HFFc6 (cell line): ENCODE measurements at places on chromosomes 4 and X. TPM values are rescaled to one million over a fixed set of nuclear protein-coding genes. Genes with fewer than 3 reads are reported as not detected.
A peak's percentile ranks its signal among the peaks of the same experiment; 100 is the strongest.

DNA sequence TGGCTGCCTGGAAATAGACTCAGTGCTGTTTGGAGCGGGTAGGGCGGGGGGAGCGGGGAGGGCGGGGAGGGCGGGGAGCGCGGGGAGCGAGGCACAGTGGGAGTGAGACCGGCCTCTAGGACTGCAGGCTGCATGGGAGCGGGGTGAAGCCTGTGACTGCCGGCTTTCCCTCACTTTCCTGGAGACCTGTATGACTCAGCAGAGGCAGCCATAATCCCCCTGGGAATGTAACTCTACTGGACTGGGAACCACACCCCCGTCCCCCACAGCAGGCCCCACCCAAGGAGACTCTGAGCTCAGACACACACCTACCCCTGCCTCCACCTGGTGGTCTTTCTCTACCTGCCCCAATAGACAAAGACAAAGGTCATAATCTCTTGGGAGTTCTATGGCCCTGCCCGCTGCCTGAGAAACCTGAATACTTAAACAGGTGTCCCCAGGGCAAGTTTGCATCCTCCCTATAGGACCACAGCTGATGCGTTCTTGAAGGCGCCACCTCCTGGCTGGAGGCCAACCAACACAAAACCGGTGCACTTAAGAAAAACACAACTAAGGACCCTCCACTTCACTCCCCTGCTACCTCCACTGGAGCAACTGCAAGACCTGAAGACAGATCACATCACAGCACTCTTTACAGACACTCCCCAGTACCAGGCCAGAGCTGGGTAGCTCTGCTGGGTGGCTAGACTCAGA is 18.0 kb downstream of the HDAC8 start:
- H3K4me3 ChIP-seq: no peak overlapping the region
- no peak for DNase-seq
- peaks cover 6% of the 10 kb centered on the region; the same call in 1 of the 2 replicates for H3K36me3 ChIP-seq
- H3K27me3 ChIP-seq: no peaks in the 10 kb centered on the region
- H3K27ac ChIP-seq: no peak overlapping the region
- peaks cover 6% of the 10 kb centered on the region; the same call in 1 of the 2 replicates for H3K4me1 ChIP-seq

- H3K27ac ChIP-seq: no peak overlapping the region
- H3K4me3 ChIP-seq: no peak overlapping the region
- peaks cover 6% of the 10 kb centered on the region; the same call in 1 of the 2 replicates for H3K36me3 ChIP-seq
- H3K27me3 ChIP-seq: no peaks in the 10 kb centered on the region; the same call in 1 of the 2 replicates
- peaks cover 63% of the 10 kb centered on the region for H3K4me1 ChIP-seq
Observed at GRCh38 chr4:70925899-70926635, 23.9 kb downstream of the MOB1B start.

GRCh38 chr4:25050370-25051078 is 19.8 kb upstream of the LGI2 start:
- no peaks in the 10 kb centered on the region for H3K4me1 ChIP-seq
- DNase-seq: no peak
- no peaks in the 10 kb centered on the region for H3K36me3 ChIP-seq

DNA sequence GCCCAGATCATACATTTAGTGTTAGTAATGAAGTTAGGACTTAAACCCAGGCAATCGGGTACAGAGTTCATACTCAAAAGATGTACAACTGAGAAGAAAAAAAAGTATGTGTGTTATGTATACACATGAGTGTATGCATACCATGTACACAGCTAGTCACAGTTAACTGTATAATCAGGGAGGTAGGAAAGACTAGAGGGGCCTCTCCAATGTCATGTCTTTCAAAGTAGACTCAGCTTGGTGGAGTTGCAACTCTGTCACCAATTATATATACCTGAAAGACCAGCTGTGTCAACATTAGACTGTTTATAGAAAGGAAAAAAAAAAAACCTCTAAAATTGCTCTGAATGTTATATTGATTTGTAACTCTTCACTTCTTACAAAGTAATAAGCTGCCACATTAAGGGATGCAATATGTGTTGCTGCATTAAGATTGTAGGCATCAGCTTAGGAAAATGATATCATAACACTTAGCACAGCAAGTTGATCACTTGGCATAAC is 167.5 kb downstream of the DCTD start:
- peaks cover 32% of the 10 kb centered on the region for H3K36me3 ChIP-seq
- H3K4me3 ChIP-seq: 0 out of 2 replicates have a peak overlapping the region, but pooled peaks have one; percentile 13
- H3K27me3 ChIP-seq: no peaks in the 10 kb centered on the region; the same call in 1 of the 2 replicates
- peak overlapping the region; percentile 66 for H3K27ac ChIP-seq

DNA sequence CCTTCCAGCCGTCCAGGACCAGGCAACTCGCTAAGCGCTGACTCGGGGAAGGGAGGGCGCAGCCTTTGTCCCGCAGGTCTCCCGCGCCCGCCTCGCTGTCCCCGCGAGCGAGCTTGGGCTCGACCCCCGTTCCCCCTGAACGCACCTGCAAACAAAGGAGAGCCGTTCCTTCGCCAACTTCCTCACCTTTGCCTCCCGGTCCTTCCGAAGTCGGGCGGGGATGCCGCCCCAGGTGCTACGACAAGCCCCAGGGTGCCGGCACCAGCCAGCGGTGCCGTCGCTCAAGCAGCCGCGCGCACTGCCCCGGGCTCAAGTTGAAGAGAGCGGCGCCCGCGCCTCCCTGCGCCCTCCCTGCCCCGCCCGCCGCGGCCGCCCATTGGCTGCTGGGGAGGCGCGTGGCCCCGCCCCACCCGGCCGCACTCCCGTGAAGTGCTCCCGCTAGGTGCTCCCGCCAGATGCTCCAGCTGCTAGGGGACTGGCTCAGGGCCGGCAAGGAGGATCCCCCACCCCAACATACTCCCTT is 107.1 kb downstream of the NSUN7 start:
- H3K36me3 ChIP-seq: no peaks in the 10 kb centered on the region
- no peak for DNase-seq
- H3K27ac ChIP-seq: no peak overlapping the region
- no peaks in the 10 kb centered on the region for H3K4me1 ChIP-seq

F8A2 gene
- total RNA-seq: not detected in 3 replicates

RRH gene
- total RNA-seq: not detected in 3 replicates

- H3K4me1 ChIP-seq: no peaks in the 10 kb centered on the region
- H3K27ac ChIP-seq: no peak overlapping the region
- no peak overlapping the region for H3K4me3 ChIP-seq
- no peak for DNase-seq
- no peaks in the 10 kb centered on the region for H3K27me3 ChIP-seq
Observed at GRCh38 chr4:61514991-61515390, 314.9 kb downstream of the ADGRL3 start.

GRCh38 chr4:32031026-32031425 is 1310.9 kb downstream of the PCDH7 start:
- H3K4me3 ChIP-seq: no peak overlapping the region
- 0 out of 2 replicates have a peak, but pooled peaks cover 1% of the 10 kb centered on the region for H3K27me3 ChIP-seq

DNA sequence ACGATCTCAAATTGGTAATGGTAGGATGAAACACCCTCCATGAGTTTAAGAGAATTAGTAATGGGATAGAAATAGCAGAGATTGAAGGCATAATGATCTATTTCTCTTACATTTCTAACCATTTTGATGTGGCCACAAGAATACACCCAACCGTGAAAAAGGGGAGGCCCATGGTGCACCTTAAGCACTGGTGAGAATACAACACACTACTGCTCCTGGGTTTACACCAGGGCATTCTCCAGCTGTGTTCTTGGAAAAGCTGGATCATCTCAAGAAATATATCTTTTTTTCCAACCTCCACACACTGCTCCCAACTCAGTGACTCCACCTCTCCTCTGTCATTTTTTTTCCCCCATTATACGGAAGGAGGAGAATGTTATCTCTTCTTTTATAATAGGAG is 1.5 kb downstream of the QRFPR start:
- H3K27ac ChIP-seq: no peak overlapping the region
- DNase-seq: no peak
- peaks cover 16% of the 10 kb centered on the region for H3K27me3 ChIP-seq
- H3K4me3 ChIP-seq: no peak overlapping the region
- no peaks in the 10 kb centered on the region for H3K36me3 ChIP-seq

DNA sequence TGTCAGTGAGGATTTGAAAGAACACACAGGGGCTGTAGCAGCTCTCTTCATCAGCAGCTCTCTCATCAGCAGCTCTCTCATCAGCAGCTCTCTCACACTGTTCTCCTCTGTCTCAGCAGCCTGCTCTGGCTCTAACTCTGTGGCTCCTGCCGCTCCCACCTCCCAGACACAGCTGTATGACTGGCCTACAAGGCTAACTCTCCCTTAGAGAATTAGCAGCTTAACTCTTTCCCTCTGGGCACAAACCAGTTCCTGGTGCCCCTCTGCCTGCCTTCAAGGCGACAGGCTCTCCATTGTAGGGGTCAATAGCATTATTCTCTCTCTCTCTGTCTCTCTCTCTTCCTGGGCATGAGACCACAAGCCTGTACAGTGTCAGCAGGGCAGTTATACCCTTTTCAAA is 385.6 kb upstream of the PCDH10 start:
- H3K27me3 ChIP-seq: no peaks in the 10 kb centered on the region
- H3K27ac ChIP-seq: no peak overlapping the region
- H3K4me3 ChIP-seq: no peak overlapping the region
- no peaks in the 10 kb centered on the region; the same call in 1 of the 2 replicates for H3K36me3 ChIP-seq

GRCh38 chrX:49842621-49843020 is 13.5 kb downstream of the PAGE4 start:
- no peaks in the 10 kb centered on the region for H3K36me3 ChIP-seq
- DNase-seq: no peak
- H3K27ac ChIP-seq: no peak overlapping the region
- no peaks in the 10 kb centered on the region for H3K4me1 ChIP-seq

GRCh38 chr4:75633846-75634245 is 3.5 kb upstream of the CDKL2 start:
- no peaks in the 10 kb centered on the region for H3K36me3 ChIP-seq
- H3K4me3 ChIP-seq: no peak overlapping the region
- H3K4me1 ChIP-seq: peaks cover 56% of the 10 kb centered on the region
- no peak overlapping the region; the same call in 1 of the 2 replicates for H3K27ac ChIP-seq
- peak; percentile 50 for DNase-seq

DNA sequence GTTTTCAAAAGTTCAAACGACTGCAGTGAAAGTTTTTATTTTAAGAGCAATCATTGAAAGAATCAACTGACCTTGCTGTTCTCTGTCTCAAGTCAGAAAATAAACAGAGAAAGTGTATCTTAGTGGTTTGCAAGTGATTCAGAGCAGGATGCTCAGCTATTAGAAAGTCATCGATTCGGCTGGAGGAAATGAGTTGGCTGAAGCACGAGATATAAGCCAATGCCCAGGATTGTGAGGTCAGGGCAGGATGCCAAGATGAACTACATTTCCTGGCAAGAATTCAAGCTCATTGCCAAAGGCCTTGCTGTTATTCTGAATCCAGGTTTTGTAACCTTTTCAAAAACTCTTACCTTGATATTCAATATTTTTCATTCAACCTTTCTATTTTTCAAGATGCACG is 541.4 kb upstream of the BOD1L1 start:
- peaks cover 47% of the 10 kb centered on the region for H3K4me1 ChIP-seq
- no peaks in the 10 kb centered on the region for H3K27me3 ChIP-seq
- H3K36me3 ChIP-seq: peaks cover 5% of the 10 kb centered on the region
- peak overlapping the region; percentile 57; the same call in 1 of the 2 replicates for H3K4me3 ChIP-seq
- H3K27ac ChIP-seq: peak overlapping the region; percentile 72; the same call in 1 of the 2 replicates

DNA sequence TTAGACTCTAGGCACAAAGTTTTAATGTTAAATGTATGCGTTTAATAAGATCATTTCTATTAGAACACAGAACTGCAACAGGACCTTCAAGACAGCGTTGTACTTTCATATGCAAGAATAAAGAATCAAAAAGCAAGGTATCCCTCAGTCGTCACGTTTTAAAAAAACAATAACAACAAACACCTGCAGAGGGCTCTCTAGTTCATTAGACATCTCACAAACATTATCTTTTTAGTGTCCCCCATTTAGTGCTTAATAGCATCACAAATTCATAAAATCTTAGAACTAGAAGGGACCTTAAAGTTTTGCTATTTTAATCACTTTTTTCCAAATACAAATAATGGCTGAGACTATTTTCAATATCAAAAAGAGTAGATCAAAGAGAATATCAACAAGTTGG is 236.6 kb downstream of the DCHS2 start:
- no peaks in the 10 kb centered on the region for H3K36me3 ChIP-seq
- H3K4me3 ChIP-seq: no peak overlapping the region
- H3K27ac ChIP-seq: no peak overlapping the region
- no peaks in the 10 kb centered on the region for H3K27me3 ChIP-seq
- no peaks in the 10 kb centered on the region for H3K4me1 ChIP-seq
- DNase-seq: no peak

DNA sequence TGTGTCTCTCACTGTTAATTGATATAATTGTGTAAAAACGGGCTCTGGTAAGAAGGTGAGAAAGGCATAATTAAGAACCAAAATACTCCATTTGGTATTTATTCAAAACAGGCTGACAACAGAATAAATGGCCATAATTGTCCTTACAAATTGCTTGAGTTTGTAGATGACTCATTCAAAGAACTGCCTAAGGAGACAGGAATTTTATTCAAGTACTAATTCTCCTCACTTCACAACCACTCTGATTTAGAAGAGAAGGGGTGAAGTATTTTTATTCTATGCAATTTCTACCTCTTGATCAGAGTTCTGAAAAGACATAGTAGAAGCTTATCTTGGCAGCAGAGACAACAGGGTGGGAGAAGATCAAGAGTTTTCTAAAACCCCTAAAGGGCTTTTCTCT is 43.1 kb downstream of the ATP11C start:
- no peaks in the 10 kb centered on the region for H3K27me3 ChIP-seq
- H3K4me3 ChIP-seq: peak overlapping the region; percentile 84
- peaks cover 55% of the 10 kb centered on the region for H3K4me1 ChIP-seq
- peak overlapping the region; percentile 78 for H3K27ac ChIP-seq

DNA sequence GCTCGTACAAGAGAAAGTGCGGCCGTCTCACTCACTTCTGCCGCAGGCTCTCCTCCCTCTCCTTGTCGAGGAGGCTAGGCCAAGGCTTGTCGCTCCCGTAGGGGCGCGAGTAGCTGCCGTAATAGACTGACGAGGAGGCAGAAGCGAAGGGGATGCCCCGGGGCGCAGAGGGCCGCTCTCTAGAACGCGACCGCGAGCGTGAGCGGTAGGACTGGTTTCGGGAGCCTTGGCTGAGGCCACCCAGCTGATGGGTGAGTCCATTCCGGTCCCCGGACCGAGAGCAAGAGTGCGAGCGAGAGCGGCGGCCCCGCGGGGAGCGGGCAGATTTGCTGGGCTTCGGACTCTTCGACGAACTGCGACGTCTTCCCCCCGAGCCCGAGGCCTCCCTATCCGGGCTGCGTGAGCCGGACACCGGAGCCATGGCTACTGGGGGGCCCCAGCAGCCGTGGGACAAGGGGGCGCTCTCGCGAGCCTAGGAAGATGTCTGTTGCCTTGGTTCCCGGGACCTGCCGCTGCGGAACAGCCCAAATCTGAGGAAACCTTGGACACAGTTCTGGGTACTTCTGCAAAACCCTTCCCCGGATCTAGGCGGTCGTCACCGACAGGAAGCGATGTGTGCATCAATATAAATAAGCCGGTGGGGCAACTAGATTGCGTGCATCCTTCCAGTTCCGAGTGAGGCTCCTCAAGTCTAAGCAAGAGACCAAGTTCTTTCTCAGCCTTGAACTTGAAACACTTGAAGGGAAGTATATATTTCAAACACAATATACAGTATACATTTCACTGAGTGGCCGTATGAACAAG is at the start of gene NKAP:
Gene NKAP (minus strand): TSS at position 567 of the 804 bp plus-strand sequence. CDS start 146 bp downstream, at position 421.
- H3K36me3 ChIP-seq: no peaks in the 10 kb centered on the region
- H3K27me3 ChIP-seq: peaks cover 4% of the 10 kb centered on the region; the same call in 1 of the 2 replicates
- H3K4me1 ChIP-seq: peaks cover 14% of the 10 kb centered on the region
- peak within 1 kb of the TSS; percentile 95 for H3K27ac ChIP-seq

GRCh38 chr4:181755846-181756245 is 487.4 kb upstream of the TENM3 start:
- H3K4me3 ChIP-seq: no peak overlapping the region
- H3K36me3 ChIP-seq: no peaks in the 10 kb centered on the region
- peaks cover 7% of the 10 kb centered on the region for H3K27me3 ChIP-seq
- H3K27ac ChIP-seq: no peak overlapping the region
- peaks cover 6% of the 10 kb centered on the region for H3K4me1 ChIP-seq

FAM184B gene
- total RNA-seq: not detected in 3 replicates
